C1 segment of cervical spinal cord (tissue), 14 donors: ENCODE measurements at places on chromosomes 1 and 21.

- no peak for DNase-seq
Measured at GRCh38 chr1:80624682-80625081, 1176.1 kb upstream of the ADGRL2 start.

- no peak for DNase-seq
Measured at GRCh38 chr1:239186487-239186886, 199.9 kb upstream of the CHRM3 start.

GRCh38 chr1:247639381-247639981, 34.1 kb downstream of the OR2G3 start:
- DNase-seq: peak; percentile 4

- no peak for DNase-seq
Measured at GRCh38 chr1:83113652-83114051, 885.3 kb downstream of the TTLL7 start.

DNA sequence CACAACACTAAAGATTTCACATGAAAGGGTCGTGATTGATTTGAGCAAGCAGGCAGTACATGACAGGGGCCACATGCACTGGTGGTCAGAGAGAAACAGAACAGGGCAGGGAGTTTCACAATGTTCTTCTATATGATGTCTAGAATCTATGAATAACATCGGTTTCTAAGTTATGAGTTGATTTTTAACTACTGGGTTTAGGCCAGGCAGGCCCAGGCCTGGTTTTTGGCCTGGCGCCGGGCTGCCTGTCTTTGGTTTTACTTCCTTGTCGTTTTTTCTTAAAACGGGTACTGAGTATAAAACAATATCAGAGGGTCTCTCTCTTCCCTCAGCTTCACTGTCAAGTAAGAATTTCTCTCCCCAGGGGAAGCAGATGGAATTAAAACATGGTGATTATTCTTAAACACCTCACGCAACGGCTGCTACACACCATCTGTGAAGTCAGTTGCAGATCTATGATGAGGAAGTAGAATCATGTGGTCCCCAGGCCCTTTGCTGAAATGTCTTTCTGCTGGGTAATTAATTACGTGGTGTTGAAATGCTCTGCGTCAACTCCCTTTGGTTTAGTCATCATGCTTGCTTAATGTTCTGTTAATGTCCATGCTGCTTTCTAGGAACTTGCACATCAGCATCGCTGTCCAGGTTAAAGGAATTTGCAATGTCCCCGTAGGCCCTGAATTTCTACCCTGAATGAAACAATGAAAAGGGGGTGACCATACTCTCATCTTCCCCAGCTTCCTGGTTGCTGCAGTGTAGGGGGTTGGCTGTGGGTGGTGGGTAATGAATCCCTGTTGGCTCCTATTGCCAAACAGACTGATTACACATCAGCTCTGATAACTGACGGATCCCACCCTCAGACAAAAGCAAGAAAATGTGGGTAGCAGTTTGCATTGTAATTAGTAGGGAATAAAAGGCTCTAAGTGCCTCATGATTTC, 70.3 kb downstream of the SERINC2 start:
- DNase-seq: no peak

DNA sequence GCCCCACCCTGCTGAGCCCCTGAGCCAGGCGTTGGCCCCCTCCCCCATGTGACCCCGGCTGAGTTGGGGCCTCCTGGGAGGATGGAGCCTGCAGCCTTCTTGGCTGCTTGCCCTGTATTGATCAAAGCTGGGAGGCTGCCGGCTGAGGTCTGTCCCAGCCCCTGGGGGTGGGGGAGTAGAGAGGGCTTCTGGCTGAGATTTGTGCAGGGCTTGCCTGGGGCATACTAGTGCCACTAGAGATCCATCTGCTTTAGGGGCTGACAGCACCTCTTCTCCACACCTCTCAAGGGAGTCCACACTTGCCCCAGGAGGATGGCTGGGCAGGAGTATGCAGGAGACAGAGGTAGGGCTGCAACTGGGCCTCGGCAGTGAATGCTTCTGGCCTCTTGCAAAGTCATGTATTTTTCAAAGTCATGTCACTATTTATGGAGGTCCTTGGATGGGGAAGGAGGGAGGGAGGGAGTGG, 53.6 kb upstream of the SSBP3 start:
- DNase-seq: no peak

DNA sequence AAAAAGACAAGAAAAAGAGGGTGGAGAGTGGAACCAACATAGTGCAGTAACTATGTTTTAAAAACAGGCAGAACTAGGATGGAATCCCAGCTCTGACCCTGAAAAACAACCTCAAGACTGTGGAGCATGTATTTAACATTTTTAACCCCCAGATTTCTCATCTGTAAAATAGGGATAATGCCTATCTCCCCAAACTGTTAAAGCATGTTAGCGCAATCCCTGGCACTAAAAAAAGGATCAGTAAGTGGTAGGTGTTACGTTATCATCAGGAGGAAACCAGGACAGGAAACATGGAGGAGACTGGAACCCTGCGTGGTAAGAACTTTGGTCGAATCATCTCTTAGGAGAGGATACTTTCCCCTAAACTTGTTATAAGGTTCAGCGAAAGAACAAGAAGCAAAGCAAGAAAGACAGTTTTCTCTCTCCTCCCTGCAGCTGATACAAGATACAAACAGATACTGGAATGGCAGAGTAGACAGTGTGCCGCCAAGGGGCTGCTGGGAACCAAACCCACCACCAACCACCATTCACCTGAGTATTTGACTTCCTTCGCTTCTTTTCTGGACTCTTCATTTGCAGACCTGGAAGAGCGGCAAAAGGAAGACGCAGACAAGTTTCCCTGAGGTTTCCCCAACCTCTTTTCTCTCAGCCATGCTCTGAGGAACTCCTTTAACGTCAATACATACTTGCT, 991 bp downstream of the PYGO2 start:
- DNase-seq: no peak

GRCh38 chr21:38810034-38810825, 4.5 kb downstream of the ETS2 start:
- DNase-seq: no peak

- no peak for DNase-seq
Measured at GRCh38 chr1:100930494-100930893, 34.6 kb downstream of the SLC30A7 start.

DNA sequence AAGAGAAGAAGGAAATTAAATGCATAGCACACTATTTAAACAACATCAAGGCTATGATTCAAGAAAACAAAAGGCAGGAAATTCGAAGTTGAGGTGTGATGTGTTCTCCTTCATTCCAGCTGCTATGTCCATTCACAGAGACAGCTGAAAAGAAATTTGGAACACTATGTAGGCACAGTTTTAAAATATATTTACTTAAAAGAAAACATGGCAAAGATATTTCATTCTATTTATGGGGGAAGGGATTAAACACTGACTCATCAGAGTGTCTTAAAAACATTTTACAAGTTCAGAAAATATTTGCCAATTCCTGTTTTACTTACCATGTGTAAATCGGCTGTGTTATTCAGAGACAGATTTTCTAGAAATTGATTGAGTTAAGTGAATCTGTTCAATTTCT, 39.4 kb upstream of the NGF start:
- no peak for DNase-seq

GRCh38 chr1:174075245-174075692, 53.1 kb upstream of the RC3H1 start:
- no peak for DNase-seq

DNA sequence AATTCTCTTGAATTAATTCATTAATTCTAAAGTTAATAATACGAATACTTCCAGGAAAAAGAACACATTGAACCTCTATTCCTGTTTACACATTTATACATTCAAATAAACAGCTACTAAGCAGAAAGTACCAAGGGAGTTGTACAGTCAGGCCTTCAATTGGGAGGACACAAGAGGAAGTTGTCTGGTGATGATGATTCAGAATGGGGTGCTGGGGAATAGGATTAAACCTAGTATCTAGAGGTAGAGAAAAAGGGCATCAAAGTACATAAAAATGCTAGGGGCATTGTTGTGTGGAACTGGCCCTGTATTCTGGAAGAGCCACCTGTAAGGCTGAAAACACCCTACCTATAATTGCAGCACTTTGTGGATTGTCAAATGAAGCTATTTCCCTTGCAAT, 71.7 kb upstream of the MROH9 start:
- no peak for DNase-seq

DNA sequence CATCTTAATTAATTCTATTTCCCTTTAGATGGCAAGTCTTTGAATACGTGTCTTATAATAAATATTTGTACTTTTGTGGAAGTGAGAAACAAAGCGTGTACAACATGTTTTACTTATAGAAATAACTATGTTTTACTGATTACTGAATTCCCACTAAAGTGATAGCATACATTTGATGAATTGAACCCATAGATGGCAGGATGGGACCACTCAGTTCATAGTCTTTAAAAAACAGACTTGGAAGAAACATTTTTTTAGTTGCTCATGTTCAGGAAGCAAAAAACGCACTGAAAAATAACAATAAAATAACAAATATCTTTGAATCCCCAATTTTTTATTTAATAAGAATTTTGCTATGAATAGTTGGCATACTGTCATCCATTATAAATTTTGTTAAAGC, 507.1 kb upstream of the ZRANB2 start:
- no peak for DNase-seq

DNA sequence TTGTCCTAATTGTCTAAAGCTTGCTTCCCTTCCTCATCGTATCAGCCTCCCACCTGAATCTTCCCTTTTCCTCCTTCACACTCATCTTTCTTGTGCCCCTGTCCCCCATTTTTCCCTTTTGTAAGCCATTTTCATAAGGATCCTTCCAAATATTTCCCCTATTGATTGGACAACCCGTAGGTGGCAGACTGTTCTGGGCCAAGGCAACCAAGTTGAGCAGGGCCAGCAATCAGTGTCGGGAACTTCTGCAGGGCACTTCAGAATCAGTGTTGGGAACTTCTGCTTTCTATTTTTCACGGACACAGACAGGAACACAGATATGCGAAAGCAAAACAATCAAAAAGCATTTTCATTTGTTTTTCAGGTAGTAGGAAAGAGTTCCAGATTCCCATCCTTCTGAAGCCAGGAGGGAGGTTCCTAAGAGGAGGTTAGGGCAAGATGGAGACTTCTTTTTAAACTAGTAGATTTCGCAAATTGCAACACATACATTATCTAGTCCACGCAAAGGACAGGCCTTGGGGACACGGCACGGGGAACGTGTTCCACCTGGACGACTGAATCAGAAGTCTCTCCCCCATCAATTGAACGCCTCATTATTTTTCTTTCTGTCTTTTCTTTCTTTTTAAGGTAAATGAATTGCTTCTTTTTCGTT, 691 bp upstream of the MPZL1 start:
- DNase-seq: peak; percentile 19

DNA sequence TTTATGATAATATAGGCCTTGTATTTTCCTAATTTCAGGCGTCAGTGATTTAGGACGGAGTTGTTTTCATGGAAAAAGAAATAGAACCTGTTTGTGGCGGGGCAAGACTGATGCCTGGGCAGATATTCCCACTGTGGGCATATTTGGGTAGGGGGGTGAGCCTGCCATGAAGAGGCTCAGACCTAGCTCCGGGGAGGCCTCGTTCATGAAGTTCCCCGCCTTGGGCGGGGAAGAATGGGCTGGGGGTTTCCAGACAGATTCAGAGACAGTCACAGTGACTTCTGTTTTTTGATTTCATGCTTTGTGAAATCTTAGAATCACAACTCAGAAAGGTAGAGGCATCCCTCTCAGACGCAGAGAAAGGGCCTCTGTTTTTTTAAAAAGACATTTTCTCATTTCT, 36.1 kb downstream of the RUNX3 start:
- no peak for DNase-seq

DNA sequence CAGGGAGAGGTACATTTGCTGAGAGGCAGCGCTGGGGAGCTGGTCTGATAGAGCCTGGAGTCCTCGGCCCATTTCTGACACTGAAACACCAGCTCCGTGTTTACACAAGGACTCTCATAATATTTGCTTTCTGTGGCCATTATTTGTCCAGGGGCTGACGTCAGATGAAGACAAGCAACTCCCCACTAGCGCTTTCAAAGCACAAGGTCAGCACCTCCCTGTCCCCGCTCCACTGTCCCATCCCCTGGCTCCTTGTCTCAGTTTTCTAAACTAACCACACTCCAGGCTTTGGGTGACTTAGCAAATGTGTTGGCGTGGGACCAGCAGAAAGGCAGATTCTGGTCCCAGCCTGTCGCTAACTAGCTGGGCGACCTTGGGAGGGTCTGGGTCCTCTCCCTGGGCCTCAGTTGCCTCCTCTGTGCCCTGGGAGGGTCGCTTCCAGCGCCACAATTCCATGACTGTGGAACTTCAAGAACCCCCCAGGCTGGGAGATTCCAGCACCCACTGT, 37.4 kb upstream of the ZBTB40 start:
- no peak for DNase-seq

DNA sequence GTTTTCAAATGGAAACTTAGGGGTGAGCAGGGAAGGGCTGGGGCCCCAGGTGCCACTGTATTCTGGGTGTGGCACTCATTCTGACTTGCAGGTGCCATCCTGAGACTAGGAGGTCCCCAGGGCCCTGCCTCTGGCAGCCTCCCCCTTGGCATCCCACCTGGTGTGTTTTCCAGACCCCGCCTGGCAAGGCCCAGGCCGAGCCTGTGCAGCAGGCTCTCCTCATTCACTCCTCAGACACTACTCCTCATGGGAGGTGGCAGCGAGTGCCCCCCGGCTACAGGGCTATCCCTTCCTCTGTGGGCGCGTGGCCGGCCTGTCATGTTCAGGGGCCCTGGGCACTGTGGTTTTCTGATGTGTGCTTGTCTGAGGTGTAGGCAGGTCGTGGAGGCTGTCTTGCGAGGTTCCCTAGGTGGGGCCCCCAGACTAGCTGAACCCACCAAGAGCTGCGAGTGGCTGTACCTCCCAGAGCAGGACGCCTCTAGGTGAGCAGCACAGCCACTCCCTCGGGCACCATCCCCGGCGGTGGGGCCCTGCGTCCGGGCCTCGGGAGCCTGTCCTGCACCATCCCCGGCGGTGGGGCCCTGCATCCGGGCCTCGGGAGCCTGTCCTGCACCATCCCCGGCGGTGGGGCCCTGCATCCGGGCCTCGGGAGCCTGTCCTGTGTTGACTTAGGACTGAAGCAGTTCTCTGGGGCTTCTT, 13.2 kb downstream of the SLX9 start:
- DNase-seq: no peak

- no peak for DNase-seq
Measured at GRCh38 chr1:34926894-34927293, 2.6 kb downstream of the DLGAP3 start.

- no peak for DNase-seq
Measured at GRCh38 chr1:36773827-36774541, 260.3 kb downstream of the GRIK3 start.

DNA sequence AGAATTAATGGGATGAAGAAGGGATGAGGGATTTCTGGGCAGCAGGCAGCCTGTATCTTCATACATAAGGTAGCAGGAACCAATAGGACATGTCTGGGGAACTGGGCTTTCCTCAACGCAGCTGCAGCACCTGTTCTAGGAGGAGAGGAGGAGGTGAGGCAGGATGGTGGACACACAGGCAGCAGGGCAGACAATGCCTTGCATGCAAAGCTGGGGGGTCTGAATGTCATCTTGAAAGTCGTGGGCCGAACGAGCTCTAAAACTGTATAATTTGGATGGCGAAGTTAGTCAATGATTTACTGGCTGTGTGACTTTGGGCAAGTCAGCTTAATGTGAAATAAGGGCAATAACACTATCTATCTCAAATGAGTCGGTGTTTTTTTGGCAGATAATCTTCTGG, 124.4 kb downstream of the BEND5 start:
- DNase-seq: no peak

- DNase-seq: no peak
Measured at GRCh38 chr1:243933495-243933894, 83.5 kb upstream of the AKT3 start.
